Cardiac muscle cell (in vitro differentiated cells and primary cell): ENCODE measurements at places on chromosomes 3 and 15. TPM values are rescaled to one million over a fixed set of nuclear protein-coding genes. Genes with fewer than 3 reads are reported as not detected.

ASB14 gene
- not detected in 2 replicates for total RNA-seq

DNA sequence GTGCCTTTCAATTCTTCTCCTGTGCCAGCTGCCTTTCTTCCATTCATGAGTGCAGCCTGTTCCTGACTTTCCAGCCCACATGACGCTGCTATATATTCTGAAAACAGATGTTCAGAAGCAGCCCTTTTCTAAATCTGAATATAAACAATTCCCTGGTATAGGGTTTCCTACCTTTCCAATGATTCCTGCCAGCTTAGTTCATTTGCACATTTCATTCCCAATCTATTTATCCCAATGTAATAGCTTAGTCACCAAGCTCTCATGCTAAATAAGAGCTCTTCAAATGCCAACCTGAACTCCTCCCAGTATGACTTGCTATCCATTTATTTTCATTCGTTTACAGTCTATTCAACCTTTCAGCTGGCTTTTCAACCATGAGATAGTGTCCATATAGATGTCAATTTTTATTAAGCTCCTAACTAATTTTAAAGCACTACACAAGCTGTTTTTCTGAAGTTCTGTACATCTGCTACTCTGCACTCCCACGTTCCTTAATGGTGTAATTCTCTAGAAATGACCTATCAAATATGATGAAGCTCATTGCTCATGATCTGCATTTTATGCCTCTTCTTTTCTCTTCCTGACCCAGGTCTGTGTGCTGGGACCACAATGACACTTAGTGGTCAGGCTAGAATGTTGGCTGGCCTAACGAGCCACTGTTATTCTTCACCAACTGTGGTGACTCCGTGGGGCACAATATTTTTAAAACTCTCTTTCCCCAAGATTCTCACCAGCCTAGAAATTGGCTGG, 605.0 kb upstream of the TBL1XR1 start:
- DNase-seq, result no peak

DNA sequence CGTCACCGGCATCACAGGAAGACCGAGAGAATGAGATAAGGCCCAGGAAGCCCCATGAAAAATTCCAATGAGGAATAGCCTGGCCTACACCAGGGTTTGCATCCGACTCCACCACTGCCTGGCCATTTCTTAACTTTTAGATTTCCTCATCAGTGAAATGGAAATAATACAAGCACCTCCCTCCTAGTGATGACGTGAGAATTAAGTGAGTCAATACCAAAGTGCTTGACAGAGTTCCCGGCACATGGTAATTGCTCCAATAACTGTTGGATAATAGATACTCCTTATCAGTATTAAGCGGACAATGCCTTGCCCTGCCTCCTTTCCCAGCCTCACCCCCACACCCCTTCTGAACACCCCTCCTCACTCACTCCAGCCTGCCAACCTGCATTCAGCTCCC, 105.4 kb downstream of the TLE3 start:
- DNase-seq, result peak; percentile 68

GRCh38 chr15:57537072-57537471, 54.6 kb upstream of the MYZAP start:
- no peak for DNase-seq

GRCh38 chr3:37029111-37029510, 35.8 kb downstream of the MLH1 start:
- no peak for DNase-seq

DNA sequence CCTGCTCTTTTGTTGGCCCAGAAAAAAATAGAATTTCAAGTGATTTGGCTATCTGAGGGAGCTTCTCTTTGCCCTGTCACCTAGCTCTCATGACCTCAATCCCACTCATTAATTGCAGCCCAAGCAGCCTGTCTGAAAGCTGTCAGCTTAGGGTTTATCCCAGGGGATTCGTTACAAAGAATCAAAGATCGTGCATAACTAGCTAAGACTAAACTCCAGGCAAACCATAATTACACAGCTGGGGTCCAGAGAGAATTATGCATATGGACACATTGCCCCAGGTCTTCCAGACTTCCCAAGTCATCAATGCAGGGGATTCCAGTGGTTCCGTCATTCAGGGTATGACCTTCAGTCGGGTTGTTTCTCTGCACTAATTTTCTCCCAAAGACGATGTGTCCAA, 91.6 kb upstream of the CBLB start:
- no peak for DNase-seq

- DNase-seq, result no peak
Measured at GRCh38 chr3:119018690-119019463, 15.8 kb downstream of the IGSF11 start.

GRCh38 chr15:62464705-62465104, 299.6 kb upstream of the C2CD4B start:
- DNase-seq, result no peak
